ENCODE measurements at places on chromosomes 5 and 9.

DNA sequence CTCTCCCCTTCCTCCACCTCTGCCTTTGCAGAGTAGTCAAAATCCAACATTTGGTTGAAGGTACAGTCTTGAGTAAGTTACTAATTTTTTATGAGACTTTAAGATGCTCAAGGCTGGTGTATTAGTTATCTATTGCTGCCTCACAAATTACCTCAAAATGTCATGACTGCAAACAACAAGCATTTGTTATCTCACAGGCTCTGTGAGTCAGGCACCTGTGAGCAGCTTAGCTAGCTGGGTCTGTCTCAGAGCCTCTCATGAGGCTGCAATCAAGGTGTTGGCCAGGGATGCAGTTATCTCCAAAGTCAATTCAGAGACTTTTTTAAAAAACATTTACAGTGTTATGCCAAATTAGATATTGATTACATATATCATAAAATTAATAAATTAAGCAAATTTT is 371.3 kb upstream of the RGMB start:
- no peaks in the 10 kb centered on the region for H3K36me3 ChIP-seq
- H3K27ac ChIP-seq = no peak overlapping the region
- no peak overlapping the region for H3K4me3 ChIP-seq
- no peak for DNase-seq

DNA sequence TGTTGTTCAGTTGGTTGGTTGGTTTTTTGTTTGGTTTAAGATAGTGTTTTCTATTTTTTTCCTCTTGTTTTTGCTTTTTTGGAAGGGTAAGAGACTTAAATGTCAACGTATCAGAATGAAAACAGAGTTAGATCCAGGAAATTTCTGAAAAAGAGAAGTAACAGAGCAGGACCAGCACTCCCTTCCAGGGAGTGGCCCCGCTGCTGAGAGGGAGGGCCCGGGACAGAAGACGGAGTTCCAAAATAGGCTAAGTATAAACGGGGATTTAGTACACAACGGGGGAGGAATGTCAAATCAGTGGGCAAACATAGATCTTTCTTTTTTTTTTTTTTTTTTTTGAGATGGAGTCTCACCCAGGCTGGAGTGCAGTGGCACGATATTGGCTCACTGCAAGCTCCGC is 92.7 kb upstream of the RUFY1 start:
- H3K27me3 ChIP-seq = no peaks in the 10 kb centered on the region
- no peaks in the 10 kb centered on the region for H3K36me3 ChIP-seq
- H3K27ac ChIP-seq = no peak overlapping the region

DNA sequence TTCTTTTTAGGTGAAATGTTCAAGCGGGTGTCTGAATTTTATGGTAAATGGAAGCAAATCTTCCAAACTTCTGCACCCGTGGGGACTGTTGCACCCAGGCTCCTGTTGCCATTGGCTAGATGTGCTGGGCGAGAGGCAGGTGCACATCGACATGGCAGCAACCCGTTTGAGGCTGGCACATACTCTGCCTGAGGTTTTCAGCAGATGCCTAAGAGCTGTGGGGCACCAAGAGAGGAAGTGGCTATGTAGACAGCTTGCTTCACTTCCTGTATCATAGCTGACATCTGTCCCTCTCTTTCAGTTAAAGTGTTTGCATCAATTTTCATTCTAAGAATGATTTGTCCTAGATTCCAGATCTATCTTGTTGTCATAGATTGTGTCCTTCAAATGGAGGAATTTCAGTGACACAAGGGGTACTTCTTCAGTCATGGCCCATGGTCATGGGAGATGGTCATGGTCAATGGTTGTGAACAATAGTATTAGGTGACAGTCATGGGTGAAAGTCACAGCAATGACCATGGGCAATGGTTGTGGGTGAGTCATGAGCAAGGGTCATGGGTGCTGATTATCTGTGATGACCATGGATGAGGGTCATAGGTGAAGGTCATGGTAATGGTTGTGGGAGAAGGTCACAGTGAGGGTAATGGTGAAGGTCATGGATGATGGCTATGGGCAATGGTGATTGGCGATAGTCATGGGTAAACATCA is 115.1 kb upstream of the IRX4 start:
- no peak overlapping the region for H3K27ac ChIP-seq
- no peak overlapping the region for H3K4me3 ChIP-seq
- H3K27me3 ChIP-seq = no peaks in the 10 kb centered on the region
- DNase-seq = no peak

DNA sequence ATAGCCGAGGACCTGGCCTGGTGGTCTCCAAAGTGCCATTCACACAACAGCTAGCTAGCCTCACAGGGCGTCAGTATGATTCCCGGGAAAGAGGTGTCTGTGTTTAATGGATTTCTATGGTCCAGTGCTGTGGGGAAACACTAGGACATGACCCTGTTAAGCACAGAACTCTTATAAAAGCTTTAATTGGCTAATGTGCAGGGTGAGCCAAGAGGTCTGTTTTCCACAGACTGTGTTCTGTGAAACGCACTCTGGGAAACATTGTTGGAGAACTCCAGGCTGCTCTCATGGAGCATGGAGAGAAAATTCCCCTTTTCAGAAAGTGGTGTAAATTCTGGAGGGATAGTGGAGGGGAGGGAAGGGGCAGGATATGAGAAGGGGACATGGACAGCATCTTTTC is 331.4 kb downstream of the FBXL7 start:
- H3K36me3 ChIP-seq = no peaks in the 10 kb centered on the region
- H3K4me3 ChIP-seq = no peak overlapping the region
- no peaks in the 10 kb centered on the region for H3K27me3 ChIP-seq
- DNase-seq = no peak
